ENCODE measurements at places on chromosomes 3 and 15.

GRCh38 chr3:18443665-18444594, 18.8 kb upstream of the SATB1 start:
- DNase-seq = no peak

- DNase-seq = peak; percentile 6
Observed at GRCh38 chr3:196694202-196694638, 17.8 kb downstream of the CEP19 start.

DNA sequence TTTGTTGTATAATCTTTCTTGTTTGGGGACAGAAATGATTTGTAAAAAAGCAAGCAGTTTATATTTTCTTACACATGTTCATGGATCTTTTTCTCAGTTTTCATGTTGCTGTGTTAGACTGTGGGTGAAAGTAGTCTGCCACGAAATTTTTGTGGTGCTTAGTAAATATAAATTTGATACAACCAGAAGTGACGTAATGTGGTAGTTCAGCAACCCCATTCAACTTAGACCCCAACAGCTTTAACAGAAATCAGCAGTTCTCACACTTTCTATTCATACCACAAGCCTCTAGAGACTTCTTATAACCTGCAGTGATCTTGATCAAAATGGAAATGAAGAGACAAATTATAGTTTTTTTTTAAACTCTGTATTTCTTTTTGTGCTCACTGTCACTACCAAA, 120.2 kb upstream of the IGSF10 start:
- DNase-seq = no peak

- DNase-seq = no peak
Observed at GRCh38 chr3:110227991-110228390, 843.6 kb upstream of the NECTIN3 start.

GRCh38 chr3:184417619-184418327, 37.9 kb downstream of the CHRD start:
- DNase-seq = no peak

- no peak for DNase-seq
Observed at GRCh38 chr3:10655105-10655504, 149.7 kb upstream of the ATP2B2 start.

DNA sequence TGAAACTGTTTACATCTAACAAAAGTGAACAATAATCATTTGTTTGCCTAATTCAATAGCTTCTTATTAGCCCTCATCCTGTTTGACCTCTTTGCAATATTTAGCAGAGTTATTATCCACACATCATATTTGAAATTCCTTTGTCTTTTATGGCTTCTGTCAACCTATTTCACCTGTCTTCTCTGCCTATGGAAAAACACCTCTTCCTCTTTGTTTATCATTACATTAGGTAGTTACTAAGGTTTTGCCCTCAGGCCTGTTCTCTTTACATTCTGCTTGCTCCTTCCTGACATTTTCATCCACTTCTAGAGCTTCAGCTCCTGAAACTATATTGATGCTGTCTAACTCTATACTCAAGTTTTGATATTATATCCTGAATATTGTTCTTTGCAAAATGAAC, 183.0 kb downstream of the SUCNR1 start:
- DNase-seq = no peak

GRCh38 chr3:173410436-173410835, 12.9 kb downstream of the NLGN1 start:
- no peak for DNase-seq

DNA sequence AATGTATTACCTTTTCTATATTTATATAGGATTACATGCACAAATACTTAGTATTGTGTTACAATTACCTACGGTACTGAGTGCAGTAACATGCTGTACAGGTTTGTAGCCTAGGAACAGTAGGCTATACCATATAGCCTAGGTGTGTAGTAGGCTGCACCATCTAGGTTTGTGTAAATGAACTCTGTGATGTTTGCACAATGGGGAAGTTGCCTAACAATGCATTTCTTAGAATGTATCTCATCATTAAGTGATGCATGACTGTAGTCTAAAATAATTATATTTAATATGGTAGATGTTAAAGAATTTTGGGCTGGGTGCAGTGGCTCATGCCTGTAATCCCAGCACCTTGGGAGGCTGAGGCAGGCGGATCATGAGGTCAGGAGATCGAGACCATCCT, 281.0 kb downstream of the KLF13 start:
- no peak for DNase-seq

GRCh38 chr15:51121118-51121517, 26.4 kb upstream of the TNFAIP8L3 start:
- DNase-seq = peak; percentile 98

- DNase-seq = no peak
Observed at GRCh38 chr15:48544778-48545177, 100.7 kb downstream of the FBN1 start.

DNA sequence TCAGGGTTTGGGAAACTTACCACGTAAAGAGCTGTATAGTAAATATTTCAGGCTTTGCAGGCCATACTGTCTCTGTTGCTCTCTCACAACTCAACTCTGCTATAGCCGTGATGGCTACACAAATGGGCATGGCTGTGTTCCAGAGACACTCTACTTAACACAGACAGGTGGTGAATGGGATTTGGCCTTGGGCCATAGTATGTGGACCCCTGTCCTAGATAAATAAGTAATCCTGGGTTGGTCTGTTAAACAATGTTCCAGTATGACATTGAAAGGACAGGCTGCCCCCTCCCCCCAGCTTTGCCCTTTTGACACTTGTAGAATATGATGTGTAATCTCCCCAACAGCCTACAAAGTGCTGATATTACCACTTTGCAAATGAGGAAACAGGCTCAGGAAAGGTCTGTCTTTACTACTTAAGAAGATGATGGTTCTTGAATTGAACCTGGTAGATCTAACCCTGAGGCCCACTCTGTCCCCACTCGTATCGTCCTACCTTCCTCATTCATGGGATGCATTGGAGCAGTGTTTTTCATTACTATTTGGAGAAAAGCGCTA, 38.4 kb downstream of the SLCO3A1 start:
- DNase-seq = no peak

DNA sequence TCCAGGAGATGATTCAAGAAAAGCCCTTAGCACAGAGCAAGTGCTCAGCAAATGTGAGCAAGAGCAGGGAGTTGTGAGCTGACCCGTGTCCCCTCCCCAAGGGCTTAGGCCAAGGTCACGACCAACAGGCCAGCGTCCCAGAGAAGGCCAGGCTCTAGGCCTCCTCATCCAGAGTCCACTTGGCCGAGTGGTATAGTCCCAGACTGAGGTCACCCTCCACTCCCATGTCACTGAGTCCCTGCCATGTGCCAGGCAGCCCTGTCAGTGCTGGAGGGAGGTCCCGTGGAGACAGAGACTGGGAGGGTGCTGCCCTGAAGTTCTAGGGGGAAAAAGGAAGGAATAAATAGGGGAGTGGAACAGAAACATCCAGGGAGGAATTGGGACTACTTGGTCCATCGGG, 44.0 kb downstream of the TPRA1 start:
- no peak for DNase-seq

DNA sequence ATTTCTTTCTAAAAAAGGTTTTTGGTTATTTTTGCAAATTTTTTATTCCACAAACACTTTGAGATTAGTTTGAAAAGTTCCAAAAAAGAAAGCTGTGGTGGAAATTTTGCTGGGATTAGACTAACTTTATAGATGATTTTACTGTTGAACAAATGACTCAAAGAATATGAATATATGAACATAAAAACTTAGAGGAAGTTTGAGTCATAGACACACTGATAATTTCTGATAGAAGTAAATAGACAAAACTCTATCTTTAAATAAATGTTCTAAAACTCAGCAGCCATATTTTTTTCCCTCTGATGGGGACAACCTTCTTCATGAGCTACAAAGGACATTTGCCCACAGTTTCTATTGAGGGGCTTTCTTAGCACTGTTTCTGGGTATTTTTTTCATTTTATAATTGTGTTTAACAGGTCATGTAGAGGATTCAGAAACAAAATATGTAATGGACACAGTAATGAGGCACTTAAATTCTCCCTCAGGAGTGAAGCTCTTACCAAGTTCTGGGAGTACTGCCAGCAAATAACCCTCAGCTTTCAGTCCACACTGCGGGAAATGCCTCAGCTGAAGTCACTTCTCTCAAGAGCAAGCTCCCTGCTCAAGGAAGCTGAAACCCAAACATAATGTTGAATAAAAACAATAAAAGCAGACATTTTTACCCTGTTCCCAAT, 157.6 kb downstream of the NFKBIZ start:
- peak; percentile 53 for DNase-seq

DNA sequence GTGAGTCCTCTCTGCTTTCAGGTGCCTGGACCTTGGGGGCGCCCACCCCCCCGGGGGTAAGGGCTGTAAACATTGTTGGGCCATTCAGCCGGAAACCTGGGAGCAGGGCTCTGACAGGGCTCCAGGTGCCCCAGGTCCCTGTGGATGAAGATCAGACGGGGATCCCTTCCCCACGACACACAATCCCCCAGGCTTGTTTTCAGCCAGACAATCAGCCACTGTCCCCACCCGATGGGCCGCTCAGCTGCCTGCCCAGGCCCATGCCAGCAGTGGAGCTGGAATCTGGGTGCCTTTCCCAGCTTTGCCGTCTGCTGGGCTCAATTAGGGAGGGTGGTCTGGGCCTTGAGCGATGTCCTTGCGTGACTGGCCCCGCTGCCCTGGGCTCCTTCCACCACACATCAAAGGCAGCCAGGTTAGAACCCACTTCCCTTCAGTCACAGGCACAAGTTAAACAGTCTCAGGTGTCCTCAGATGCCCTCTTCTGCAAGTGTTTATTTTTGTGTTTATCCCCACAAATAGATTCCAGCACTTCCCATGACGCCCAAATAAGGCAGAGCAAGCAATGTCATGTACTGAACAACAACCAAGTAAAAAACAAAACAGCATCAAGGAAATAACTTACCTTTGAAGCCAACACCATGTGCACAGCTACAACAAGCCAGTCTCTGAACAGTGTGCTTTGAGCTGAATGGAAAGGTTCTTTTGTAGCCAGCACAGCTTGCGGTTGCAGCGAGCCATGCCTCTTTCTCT, 77.0 kb upstream of the ALDH1A3 start:
- no peak for DNase-seq

DNA sequence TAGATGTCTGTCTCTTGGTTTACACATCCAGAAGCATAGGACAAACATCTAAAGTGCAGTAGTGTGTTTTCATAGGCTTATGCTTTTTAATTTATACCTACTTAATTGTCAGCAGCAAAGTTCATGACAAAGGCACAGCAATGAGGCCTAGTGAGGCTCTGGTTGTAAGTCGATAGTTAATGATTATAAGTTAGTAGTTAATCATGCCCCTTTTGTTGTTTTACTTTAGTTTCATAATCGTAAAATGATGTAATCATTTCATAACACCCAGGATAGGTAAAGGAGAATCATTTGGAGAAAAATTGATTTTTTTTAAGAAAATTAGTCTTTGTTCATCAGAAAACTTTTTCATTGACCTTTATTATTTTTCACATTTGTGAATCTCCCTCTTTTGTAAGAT, 351.9 kb downstream of the LSAMP start:
- peak; percentile 1 for DNase-seq

GRCh38 chr3:81864272-81864671, 102.8 kb upstream of the GBE1 start:
- DNase-seq = no peak

DNA sequence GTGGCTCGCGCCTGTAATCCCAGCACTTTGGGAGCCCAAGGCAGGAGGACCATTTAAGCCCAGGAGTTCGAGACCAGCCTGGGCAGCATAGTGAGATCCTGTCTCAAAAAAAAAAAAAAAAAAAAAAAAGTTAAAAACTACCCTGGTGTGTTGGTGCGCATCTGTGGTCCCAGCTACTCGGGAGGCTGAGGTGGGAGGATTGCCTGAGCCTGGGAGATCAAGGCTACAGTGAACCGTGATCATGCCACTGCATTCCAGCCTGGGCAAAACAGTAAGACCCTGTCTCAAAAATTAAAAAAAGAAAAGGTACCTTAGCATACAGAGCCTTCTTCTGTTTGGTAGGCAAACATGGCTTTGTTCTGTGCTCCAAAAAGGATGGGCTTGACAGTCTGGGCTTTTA, 57.5 kb downstream of the PTPRG start:
- no peak for DNase-seq

- no peak for DNase-seq
Observed at GRCh38 chr3:32454731-32455608, 47.7 kb downstream of the CMTM6 start.

DNA sequence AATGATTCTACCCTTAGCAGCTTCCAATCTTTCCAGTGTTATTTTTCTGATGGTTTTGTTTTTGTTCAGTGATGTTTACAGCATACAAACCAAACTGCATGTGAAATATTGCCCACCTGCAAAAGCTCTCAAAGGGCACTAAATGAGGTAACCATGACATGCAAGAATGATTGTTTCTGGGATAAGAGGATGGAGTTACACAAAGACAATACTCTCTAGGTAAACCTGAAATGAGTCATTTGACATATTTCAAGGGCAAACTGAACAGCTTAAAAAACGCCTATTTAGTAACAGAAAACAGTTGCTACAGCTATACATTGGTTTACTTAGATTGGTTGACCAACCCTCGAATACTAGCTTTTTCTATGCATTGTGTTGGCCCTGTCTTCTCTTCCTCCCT, 481.7 kb downstream of the ZPLD1 start:
- no peak for DNase-seq

DNA sequence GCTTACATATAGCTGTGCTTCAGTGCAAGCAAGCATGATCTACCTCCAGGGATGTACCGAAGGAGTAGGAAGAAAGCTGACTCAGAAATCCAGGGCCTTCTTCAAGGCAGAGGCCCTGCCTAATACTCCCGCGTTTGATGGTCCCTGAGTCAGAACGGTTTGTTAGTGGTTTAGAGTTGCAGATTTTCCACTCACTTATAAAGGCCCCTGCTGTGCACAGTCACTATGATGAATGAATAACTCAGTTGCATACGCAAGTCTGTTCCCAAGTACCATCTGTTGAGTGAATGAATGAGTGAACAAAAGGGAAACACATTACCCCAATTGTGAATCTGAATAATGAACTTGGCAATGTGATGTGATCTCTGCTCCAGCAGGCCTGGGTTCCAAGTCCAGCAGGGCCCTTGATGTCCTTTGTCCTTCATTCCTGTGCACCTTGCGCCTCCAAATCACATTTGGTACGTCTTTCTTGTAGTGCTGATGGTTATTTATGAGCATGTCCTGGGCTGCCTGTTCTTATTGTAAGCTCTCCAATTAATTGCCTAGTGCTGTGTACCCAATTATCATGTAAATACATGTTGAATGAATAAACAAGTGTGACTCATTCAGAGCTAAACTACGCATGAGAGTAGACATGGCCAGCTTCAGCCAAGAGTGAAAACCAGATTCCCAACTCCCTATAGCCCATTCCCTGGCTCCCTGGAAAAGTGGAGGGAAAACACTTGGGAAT, 85.3 kb upstream of the LIMD1 start:
- DNase-seq = peak; percentile 75

DNA sequence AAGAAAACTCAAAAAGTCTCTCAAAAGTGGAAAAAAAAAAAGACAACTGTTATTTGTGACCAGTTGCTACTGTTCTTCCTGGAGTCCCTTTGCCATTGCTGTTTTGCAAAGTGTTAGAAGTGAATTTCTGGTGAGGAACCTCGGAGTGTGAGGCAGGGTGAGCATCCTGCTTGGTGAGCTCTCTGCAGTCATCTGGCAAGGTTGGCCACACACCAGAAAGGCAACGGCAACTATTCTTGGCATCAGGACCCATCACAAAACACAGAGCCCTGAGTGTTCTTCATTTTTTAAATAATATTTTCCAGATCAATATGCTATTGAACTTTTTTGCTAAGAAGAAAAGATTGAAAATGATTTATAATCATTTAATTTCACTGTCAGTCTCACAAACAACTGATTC, 60.7 kb downstream of the CGNL1 start:
- DNase-seq = no peak
